Caco-2 (cell line): ENCODE measurements at places on chromosomes 16 and 17. TPM values are rescaled to one million over a fixed set of nuclear protein-coding genes. Genes with fewer than 3 reads are reported as not detected.

The ATP2C2 gene
- total RNA-seq: 45.7 and 47.0 TPM in 2 replicates

DNA sequence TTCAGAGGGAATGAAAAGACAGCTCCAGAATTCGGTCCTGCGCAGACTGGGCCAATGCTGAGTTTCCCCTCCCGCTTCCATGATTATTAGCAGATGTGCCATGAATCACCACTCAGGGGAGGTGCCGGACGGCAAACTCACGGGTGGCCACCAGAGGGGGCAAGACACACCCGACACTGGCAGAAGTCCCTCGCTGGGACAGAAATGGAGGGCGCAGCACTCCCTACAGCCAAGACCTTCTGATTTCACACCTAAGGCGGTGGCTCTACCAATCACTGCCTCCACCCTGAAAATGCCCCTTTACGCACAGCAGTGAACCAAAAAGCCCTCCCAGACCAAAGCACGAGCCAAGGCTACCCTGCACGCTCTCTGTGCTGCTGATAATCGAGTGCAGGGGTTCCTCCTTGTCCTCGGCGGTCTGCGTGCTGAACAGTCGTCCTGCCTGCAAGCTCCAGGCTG, 26.8 kb downstream of the TRAP1 start:
- DNase-seq: peak; percentile 82

DNA sequence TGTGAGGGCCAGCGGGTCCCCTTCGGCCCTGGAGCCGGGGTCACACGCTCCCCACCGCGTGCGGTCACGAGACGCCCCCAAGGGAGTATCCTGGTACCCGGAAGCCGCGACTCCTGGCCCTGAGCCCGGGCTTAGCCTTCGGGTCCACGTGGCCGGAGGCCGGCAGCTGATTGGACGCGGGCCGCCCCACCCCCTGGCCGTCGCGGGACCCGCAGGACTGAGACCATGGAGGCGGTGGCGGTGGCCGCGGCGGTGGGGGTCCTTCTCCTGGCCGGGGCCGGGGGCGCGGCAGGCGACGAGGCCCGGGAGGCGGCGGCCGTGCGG, at the start of gene NAGLU:
TSS of gene NAGLU (plus strand) at position 194 of the 324 bp plus-strand sequence. CDS start at position 226, 32 bp downstream.
- DNase-seq: peak; percentile 93

- no peak for DNase-seq
These were observed 6.1 kb upstream of the KRT10 start for GRCh38 chr17:40828454-40829044.

The TBX4 gene
- total RNA-seq: 2.5 TPM in 2 replicates

DNA sequence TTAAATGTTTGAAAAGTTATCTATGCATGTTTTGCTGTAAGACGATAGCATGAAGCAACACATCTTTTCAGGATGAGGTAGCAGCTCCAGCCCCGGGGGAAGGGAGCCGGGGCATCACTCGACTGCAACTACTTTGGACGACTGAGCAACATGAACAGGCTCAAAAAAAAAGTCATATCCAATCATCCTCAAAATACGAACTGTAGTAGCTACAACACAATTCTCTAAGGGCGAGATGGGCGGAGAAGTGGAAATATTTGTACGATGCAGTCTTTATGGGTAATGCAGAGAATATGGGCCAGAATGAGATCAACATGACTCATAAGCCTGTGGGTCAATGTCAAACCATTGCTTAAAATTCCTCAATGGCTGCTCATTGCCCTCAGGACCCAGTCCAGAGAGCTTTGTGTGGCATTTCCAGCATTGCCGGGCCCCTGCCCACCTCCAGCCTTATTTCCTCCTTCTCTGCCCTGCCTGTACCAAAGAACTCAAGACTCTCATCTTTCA, 17.7 kb upstream of the SMURF2 start:
- no peak for DNase-seq

- DNase-seq: no peak
These were observed 68.8 kb downstream of the ITFG1 start for GRCh38 chr16:47392081-47392480.

GRCh38 chr16:16917191-16917785, 538.3 kb downstream of the NPIPA7 start:
- no peak for DNase-seq

The NEUROD2 gene
- not detected in 2 replicates for total RNA-seq

GRCh38 chr16:68917541-68917940, 74.2 kb downstream of the TANGO6 start:
- DNase-seq: no peak

DNA sequence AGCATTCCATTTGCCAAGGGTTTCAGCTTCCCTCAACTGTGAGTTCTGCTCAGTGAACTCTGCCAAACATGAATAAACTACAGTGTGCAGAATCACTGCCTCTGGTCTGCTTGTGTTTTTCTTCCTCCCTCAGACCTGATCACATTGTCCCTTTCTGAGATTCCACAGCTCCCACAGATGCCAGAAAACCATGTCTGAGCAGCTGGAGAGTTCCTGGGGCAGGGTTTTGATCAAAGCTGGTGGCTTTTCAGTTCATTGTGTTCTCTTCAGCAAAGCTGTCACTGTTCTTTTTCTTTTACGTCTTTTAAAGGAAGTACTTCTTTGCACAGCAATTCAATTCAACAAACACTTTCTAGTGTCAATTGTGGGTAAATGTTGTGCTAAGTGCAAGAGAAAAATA, 555.8 kb downstream of the RBFOX1 start:
- DNase-seq: no peak

The PDXDC1 gene
- 139 and 149 TPM in 2 replicates for total RNA-seq

DNA sequence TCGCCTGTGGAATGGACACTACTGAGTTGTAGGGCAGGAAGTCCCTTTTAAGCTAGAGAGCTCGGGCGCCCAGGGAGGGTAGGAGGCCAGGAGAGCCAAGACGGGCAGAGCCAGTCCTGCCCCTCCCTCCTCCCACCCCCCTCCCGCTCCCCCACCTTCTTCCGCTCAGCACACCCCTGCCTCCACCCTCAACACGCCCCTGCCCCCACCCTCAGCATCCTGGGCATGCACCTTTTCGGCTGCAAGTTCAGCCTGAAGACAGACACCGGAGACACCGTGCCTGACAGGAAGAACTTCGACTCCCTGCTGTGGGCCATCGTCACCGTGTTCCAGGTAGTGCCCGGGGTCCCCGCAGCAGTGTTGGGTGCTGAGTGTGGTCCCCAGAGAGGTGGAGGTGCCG, 18.3 kb downstream of the TPSG1 start:
- DNase-seq: no peak

GRCh38 chr17:8190506-8190905, 526 bp upstream of the BORCS6 start:
- DNase-seq: no peak

The SGSH gene
- total RNA-seq: 39.5 and 42.8 TPM in 2 replicates

The CSF3 gene
- total RNA-seq: not detected in 2 replicates

GRCh38 chr16:14523632-14524031, 106.4 kb downstream of the PARN start:
- no peak for DNase-seq

DNA sequence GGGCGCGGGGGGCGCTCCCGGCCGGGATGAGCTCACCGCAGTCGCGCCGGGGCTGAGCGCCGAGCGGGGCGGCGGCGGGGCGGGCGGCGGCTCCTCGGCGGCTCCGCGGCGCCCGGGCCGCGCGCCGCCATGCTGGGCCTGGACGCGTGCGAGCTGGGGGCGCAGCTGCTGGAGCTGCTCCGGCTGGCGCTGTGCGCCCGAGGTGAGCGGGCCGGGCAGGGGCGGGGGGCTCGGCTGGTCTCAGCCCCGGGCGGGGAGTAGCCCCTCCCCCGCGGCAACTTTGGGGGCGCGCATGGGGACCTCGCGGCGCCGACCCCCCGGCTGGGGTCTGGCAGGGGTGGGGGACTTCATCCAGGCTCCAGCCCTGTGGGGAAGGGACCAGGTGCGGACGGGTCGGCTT, at the start of gene ARHGDIG:
TSS of gene ARHGDIG (plus strand) at position 40 of the 400 bp plus-strand sequence. CDS start at position 130, 90 bp downstream.
- DNase-seq: no peak

GRCh38 chr17:58136669-58137279, 11.4 kb upstream of the OR4D1 start:
- peak; percentile 51 for DNase-seq

The HLF gene
- total RNA-seq: 17.3 and 19.8 TPM in 2 replicates

DNA sequence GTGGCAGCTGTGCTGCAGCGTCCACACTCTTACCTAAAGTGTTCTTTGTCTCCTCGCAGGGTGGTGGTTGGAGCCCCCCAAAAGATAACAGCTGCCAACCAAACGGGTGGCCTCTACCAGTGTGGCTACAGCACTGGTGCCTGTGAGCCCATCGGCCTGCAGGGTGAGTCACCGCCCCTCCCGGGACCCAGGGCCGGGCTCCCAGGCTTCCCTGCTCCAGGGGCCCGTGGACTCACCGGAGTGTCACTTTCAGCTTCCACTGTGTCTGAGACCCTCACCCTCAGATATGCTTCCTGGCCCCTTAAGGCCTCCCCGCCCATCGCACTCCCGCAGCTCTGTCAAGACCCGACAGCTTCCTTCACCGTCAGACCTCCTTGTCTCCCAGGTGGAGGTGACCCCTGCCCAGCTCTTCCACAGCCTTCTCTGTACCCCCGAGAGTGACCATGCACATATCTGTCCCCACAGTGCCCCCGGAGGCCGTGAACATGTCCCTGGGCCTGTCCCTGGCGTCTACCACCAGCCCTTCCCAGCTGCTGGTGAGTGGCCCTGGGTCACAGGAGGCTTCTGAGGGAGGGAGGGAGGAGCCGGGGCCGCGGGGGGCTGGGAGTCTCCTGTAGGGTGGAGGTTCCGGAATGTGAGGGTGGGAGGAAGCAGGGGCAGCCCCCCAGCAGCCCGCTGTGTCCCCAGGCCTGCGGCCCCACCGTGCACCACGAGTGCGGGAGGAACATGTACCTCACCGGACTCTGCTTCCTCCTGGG, 1.8 kb downstream of the ITGAX start:
- no peak for DNase-seq

DNA sequence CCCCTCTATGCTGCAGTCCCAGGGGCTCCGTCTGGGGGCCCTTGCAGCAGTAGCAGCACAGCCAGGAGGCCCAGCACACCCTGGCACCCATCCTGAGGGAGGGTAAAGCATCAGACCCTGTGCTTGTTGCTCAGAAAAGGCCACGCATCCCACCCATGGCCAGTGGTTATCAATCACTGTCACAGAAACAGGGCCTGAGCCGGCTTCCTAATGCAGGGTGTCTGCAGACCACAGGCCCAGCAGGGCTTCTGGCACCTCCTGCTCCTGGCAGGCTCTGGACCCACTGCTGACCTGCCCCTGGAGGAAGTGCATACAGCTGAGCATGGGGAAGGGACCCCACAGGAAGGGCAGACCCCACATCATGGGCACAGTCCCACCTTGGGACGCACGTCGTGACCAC, 26.9 kb upstream of the CDH15 start:
- DNase-seq: no peak

The MMP2 gene
- total RNA-seq: 0.14 and 0.91 TPM in 2 replicates

The CLEC18B gene
- total RNA-seq: 0.36 and 1.3 TPM in 2 replicates

The ZNF75A gene
- total RNA-seq: 28.4 and 29.1 TPM in 2 replicates

DNA sequence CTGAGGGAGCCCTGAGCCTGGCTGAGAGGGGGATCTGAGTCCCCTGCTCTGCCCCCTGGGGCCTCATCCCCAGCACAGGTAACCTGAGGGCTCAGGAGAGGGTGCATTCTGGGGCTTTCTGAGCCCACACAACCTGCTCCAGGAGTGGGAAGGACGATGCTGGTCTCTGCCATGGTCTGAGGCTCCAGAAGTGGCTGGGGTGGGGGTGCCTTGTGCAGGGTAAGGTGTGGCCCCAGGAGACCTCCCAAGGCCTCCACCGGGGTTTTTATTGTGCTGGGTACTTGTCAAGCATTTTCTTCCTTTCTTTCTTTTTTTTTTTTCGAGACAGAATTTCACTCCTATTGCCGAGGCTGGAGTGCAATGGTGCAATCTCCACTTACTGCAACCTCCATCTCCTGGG, 300 bp downstream of the CTRB1 start:
- DNase-seq: no peak

GRCh38 chr17:49180998-49181635, 29.3 kb downstream of the GNGT2 start:
- DNase-seq: no peak

The SRCAP gene
- 56.1 and 57.4 TPM in 2 replicates for total RNA-seq

- no peak for DNase-seq
These were observed 8.6 kb downstream of the SLC7A5 start for GRCh38 chr16:87860553-87861299.

The OR1F1 gene
- total RNA-seq: not detected in 2 replicates

The APOBR gene
- total RNA-seq: 0.61 and 0.63 TPM in 2 replicates

DNA sequence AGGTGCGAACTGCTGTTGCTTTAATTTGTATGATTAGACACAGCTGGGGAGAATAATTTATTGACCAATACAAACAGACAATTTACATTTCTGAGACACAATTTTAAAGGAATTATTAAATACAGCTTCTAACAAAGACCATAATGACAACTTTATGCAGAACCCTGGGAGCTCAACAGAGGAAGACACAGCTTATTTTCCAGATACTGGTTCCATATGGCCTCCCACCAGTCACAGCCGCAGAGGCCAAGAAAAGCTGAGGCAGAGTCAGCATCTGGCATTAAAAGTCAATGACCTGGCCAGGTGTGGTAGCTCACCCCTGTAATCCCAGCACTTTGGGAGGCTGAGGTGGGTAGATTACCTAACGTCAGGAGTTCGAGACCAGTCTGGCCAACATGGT, 66.1 kb upstream of the BCAR1 start:
- no peak for DNase-seq

- no peak for DNase-seq
These were observed 56.1 kb downstream of the TNRC6C start for GRCh38 chr17:78014646-78015045.

DNA sequence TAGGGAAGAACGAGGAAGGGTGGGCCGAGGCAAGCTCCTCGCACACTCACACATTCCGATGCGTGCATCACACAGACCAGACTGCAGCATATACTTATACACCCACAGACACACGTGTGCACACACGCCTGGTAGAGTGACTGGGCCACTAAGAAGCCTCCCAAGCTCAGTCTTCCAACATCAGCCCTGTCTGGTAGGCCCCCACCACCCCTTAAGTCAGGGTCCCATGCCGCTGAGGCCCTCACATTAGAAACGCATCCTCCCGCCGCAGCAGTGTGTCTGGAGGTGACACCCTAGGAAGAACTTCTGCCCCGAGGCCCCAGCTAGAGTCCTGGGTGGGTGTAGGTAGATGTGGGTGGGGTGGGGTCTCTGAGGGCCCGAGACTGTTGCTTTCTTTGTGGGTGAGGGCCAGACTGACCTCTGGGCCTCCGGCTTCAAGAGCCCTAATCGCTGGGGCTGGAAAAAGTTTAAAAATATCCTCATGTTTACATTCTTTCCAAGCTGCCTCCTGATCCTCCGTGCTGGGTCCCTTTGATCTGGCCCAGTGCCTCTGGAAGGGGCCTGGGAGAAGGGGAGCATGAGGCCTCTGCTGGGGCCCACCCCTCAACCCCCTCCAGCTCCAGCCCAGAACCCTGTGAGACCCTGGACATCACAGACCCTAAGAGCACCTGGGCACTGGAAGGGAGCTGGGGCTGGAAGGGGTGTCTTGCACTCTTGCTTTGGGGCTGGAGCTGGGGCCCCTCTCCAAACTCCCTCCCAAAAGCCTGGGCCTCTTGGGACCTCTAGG, 13.6 kb downstream of the CDH16 start:
- DNase-seq: peak; percentile 63

- no peak for DNase-seq
These were observed 61.4 kb downstream of the NFATC3 start for GRCh38 chr16:68146585-68146984.

GRCh38 chr16:63613701-63614100, 1508.2 kb downstream of the CDH11 start:
- no peak for DNase-seq
